ENCODE measurements at places on chromosomes 5 and 9. TPM values are rescaled to one million over a fixed set of nuclear protein-coding genes. Genes with fewer than 3 reads are reported as not detected.

DNA sequence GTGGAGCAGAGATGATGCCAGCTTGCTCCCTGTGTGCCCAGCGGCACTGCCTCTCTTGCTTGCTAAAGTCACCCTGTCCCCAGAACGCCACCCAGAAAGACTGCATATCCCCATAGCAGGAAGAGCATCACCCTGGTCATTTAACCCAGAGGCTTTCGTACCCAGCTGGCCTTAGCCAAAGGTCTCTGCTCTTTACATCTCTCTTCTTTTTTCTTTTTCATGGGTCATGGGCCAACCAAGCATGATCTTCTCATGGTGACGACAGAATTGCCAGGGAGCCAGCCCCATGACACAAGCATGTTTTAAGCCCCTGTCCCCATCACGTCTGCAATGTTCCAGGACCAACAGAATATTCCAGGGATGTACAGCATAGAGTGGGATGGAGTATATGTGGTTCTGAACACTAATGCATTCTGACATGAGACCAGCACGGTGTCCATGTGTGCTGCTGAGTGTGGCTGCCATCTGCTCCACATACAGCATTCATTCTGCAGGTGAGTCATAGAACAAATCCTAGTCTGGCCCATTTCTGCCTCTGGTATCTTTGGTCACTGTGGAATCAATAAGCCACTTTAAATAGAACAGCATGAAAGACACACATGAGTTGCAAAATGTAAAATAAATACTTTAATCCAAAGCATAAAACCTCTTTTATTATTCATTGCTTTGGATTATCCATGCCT, 203.0 kb downstream of the MED10 start:
- no peak for DNase-seq

DNA sequence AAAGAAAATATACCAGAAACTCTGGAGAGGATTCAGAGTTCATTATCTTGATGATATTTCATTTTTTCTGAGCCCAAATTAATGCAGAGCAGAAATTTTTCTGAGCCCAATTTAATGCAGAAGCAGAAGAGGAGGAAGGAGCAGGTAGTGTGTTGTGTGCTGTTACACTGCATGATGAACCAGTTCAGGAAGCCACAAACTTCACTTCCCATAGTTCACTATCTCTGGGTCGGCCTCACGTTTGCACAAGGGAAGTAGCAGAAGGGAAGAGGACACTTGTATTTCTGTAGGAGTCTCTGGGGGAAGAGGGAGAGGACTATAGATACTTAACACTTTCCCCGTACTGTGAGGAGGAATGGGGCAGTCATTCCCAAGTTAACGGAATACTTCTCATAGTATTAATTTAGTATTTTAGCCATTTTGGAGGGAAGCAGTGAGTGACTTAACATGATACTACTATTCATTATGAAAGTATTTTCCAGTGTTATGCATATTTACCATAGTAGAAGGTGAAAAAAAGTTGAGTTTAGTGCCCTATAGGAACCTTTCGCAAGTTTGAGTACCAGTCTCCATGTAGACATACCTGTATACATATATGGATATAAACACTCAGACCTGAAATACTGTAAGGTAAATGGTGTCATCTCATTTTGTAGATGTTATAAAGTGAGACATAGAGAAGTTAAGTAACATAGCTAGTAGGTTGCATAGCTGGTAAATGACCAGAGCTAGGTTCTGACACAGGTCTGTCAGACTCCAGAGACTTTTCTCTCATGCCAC, 30.0 kb downstream of the XPA start:
- DNase-seq: no peak

DNA sequence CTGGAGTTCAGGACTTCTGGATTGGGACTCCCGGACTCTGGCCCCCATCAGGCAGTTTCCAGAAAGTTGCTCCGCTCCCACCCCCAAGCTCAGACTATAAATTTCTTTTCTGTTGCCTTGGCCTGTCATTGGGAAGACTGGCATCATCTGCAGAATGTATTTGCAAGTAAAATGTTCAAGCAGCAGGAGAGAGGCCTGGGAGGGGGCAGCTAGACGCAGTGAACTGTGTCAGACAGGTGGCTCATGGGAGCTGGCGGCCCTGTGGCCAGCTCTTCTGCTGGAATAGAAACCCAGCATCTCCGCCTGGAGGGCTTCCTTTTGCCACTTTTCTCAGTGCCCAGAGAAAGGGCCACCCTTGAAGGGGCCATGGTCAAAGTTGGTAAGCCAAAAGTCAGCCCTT, 16.0 kb downstream of the INSYN2B start:
- DNase-seq: no peak

DNA sequence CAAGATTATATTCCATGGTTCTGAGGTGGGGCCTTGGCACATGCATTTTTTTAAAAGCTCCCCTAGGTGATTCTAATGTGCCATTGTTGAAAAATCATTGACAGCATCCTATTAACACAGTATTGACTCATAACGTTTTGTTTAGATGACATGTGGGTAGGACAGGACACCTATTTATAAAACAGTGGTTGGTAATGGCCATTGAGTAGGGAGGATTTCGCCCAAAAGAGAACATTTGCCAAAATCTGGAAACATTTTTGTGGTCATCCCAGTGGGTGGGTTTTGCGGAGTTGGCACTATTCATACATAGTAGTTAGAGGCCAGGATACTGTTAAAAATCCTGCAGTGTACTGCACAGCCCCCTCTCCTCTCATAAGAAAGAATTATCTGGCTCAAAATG, 6.4 kb upstream of the CHD1 start:
- DNase-seq: no peak

MCIDAS gene
- 0.32 TPM for total RNA-seq

CCL28 gene
- total RNA-seq: 1.4 TPM

All from urinary bladder (tissue), 4 donors.